Stimulated activated CD4-positive, alpha-beta T cell treated with anti-CD3 and anti-CD28 coated beads, Interleukin-4, amount 100 ng/mL, for 48 hours (primary cell): ENCODE measurements at places on chromosomes 5 and 9.

GRCh38 chr5:122385808-122386207, 73.8 kb downstream of the SNCAIP start:
- no peak for DNase-seq

- no peak for DNase-seq
Observed at GRCh38 chr9:22119522-22120158, 110.5 kb upstream of the CDKN2B start.

- DNase-seq = no peak
Observed at GRCh38 chr9:23015557-23015956, 568.9 kb downstream of the DMRTA1 start.

GRCh38 chr5:154363411-154363810, 82.4 kb upstream of the SAP30L start:
- no peak for DNase-seq

DNA sequence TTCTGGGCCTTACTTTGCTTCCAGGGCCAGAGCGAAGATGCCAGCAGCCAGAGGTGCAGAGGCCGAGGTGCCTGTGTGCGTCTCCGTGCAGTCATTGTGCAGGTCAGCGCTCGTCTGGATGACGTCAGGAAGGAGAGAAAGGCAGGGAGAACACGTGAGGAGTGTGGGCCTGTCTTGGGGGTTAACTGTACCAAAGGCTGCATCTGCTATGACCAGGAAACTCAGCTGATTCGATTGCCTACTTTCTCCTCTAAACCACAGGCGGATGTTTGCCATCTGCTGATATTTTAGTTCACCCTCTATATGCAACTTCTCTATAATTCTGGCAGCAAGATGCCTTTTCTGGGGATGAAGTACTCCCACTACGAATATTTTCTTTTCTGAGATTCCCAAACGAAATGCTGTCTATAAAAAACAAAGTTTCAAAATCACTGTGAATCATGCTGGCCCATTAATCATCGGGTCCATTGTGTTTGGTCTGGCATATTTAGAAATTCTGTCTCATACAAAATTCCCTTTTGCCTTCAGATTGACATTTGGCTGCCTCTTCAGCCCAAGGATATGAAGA, 24.8 kb downstream of the PCSK1 start:
- no peak for DNase-seq

DNA sequence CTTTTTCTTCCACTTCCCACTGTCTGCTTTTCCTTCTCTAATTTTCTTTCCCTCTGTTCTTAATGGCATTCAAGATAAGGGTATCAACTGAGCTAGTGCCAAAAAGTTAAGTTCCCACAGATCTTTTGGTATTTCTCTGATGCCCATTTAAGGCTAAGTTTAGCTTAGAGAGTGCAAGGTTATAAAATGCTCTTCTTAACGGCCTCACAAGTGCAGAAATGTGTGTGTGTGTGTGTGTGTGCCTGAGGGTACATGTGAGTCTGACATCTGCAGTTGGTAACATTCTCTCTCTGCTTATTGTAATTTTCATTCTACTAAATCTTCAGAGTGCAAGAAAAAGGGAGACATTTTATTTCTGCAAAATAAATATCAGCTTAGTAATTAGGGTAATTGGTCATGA, 24.2 kb downstream of the FBN2 start:
- DNase-seq = no peak

DNA sequence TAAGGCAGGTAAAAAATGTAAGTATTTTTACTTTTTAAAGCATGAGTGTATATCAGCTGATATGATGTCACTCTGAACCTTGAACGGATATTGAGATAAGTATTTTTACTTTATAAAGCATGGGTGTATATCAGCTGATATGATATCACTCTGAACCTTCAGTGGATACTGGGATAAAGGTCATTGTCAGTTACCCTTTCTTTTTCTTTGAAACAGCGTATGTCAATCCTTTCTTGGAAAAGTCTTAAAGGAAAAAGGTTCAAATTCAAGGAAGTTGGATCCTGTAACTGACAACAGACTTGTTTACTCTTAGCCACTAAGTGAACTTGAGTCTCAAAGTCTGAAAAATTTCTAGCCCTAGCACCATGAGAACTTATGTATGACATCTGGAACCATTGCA, 61.7 kb upstream of the IFNK start:
- no peak for DNase-seq

GRCh38 chr9:23784962-23785361, 41.1 kb downstream of the ELAVL2 start:
- no peak for DNase-seq

- DNase-seq = no peak
Observed at GRCh38 chr5:135561266-135561665, 17.5 kb downstream of the CXCL14 start.

GRCh38 chr9:124659099-124659659, 111.9 kb downstream of the NR6A1 start:
- DNase-seq = no peak

DNA sequence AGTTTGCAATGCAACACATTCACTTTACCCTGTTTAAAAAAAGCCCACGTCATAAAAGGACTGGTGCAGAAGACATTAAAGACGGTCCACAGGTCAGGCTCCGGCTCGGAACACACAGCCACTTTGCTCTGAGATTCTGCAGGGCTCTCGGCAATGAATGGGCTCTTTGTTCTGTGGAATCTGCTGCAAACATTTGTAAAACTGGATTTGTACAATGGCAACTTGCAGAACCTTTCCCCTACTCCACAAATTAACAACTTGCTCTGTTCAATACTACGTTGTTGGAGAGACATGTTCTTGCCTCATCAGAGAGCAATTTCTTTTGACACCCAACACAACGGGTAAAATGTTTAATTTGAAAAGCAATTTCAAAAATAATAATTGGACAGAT, 13.0 kb upstream of the NR5A1 start:
- no peak for DNase-seq

- DNase-seq = no peak
Observed at GRCh38 chr9:3161912-3162311, 318.0 kb upstream of the PUM3 start.

- no peak for DNase-seq
Observed at GRCh38 chr5:137938751-137939143, 49.5 kb downstream of the PKD2L2 start.

GRCh38 chr9:75197561-75197960, 109.2 kb downstream of the OSTF1 start:
- DNase-seq = no peak

DNA sequence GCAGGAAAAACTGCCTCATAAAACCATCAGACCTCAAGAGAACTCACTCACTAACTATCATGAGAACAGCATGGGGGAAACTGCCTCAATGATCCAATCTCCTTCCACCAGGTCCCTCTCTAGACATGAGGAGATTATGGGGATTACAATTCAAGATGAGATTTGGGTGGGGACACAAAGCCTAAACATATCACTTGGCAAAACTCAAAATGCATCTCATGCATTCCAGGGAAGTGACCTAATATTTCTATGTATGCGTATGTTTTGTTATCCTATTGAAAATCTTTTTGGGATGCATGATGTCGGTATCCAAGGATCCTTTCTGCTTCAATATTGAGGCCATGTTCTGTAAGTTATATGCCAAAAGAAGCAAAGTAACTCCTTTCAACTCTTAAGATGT, 174.0 kb downstream of the PLK2 start:
- DNase-seq = no peak

GRCh38 chr9:95793924-95794828, 81.3 kb upstream of the ERCC6L2 start:
- no peak for DNase-seq

DNA sequence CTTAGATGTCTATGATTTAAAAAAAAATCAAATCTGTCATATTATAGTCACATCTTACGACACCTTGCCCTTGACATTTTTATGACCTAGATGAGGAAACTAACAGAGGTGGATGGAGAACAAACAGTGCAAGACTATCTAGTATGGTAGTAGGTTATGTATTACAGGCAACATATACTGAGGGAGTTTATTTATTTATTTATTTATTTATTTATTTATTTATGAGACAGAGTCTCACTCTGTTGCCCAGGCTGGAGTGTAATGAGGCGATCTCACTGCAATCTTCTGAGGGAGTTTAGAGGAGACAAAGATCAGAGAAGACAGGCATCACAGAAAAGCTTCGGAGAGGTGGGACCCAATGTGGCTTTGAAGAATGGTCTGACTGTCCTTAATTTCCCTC, 4.5 kb upstream of the PBX3 start:
- DNase-seq = no peak

GRCh38 chr5:174378121-174378874, 332.8 kb downstream of the NSG2 start:
- no peak for DNase-seq

- no peak for DNase-seq
Observed at GRCh38 chr5:172544371-172545095, 90.2 kb upstream of the SH3PXD2B start.

GRCh38 chr5:162496100-162496808, 428.7 kb downstream of the GABRG2 start:
- no peak for DNase-seq

GRCh38 chr9:99135456-99135855, 30.5 kb downstream of the TGFBR1 start:
- no peak for DNase-seq

GRCh38 chr5:176692326-176692725, 45.0 kb downstream of the TSPAN17 start:
- no peak for DNase-seq

GRCh38 chr9:85960688-85961093, 19.7 kb downstream of the NAA35 start:
- no peak for DNase-seq

DNA sequence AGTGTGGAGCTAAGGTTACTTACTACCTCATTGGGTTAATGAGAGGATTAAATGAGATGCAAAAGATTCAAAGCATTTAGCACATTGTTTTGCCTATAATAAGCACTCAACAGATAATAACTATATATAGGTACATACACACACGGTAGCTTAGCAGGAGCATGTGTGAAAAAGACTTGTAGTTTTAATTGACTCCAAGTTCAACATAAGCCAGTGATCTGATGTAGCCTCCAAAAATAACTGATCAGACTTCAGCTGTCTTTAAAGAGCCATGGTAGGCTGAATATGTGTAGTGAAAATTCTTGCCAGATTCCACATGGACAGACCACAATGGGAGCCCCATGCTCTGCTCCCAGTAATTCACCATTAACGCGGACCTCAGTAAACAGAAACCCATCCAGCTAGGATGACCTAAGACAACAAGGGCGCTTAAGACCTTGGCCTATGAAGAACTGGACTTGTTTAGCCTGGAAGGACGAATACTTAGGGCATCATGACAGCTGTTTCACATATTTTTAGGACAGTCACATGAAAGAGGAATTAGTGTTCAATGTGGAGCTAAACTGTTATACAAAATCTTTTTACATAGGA, 115.1 kb upstream of the ZNF366 start:
- DNase-seq = no peak

DNA sequence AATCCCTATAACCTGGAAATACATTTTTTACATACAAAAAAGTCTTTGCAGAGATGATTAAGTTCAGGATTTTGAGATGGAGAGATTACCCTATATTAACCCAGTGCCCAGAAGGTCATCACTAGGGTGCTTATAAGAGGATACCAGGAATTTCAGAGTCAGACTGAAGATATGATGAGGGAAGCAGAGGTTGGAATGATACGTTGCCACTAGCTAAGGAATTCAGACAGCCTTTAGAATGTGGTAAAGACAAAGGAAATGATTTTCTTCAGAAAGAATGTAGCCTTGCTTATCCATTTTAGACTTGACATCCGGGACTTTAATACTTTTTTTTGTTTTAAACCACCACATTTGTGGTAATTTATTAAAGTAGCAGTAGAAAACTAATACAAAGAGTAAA, 2176.8 kb upstream of the C9orf72 start:
- DNase-seq = no peak

- DNase-seq = no peak
Observed at GRCh38 chr9:36187414-36187813, 3.3 kb upstream of the CLTA start.

DNA sequence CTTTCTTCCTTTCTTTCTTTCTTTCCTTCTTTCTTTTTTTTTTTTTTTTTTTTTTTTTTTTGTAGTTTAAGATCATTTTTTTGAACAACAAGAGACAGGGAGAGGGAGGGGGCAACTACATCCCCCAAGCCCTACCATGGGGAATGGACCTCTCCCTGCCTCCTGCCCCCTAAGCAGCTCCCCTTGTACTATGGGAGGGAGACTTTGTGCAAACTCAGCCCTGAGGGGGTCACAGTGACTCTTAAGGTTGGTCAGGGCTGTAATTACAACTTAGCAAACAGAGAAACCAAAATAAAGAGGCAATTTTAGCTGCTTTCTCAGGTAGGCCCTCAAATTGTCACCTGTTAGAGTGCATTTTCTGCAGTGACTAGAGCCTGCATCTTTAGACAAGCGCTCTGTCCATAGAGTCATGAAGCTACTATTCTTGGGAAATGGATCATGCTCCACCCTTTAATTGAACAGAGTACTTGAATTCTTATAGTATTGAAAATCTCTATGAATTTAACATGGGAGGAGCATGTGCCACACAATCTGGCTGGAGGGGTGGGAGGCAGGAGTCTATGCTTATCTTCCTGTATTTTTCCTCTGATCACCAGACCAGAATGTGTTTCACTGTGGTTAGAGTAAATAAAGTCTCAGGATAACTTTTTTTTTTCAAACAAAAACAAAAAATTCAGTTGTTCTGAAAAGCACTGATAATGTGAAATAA, 24.3 kb upstream of the PIK3R1 start:
- no peak for DNase-seq

DNA sequence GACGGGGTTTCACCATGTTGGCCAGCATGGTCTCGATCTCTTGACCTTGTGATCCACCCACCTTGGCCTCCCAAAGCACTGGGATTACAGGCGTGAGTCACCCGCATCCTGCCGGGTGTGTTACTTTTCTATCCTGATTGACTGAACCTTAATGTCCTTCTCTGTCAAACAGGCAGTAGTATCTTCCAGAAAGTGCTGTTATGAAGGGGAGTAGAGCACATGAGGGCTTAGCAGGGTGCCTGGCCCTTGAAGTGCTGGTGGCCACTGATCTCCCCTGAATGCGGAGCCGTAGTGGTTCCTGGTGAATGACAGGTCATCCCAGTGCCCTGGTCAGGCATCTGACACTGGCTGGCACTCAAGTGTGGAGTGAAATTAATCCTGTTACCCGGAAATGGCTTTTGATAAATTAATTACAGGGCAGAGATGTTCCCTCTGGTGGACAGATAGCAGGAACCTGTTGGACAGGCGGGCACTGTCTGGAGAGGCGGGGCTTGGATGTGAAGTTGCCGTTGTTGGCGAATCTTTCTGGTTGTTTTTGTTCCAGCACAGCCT, 28.4 kb downstream of the PRRC2B start:
- DNase-seq = no peak
